Activated CD8-positive, alpha-beta memory T cell treated with anti-CD3 and anti-CD28 coated beads for 1 hour (primary cell): ENCODE measurements at places on chromosomes 3 and 15.

DNA sequence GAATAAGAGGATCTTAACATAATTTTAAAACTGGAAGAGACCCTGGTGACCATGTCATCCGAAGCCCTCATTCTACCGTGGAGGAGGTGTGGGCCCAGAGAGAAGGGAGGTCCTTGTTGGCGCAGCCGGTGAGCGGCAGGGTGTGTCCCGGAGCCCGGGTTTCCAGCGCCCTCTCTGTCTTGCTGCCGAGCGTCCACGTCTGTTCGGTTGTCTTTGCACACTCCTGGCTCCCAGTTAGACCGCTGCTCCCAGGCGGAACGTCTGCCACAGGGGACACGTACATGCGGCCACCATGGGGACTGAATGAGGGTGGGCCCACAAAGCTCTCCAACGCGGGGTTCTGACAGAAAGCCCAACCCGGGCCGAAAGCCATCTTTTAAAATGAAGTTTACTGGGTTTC, 6.6 kb upstream of the MUC4 start:
- no peak for DNase-seq

GRCh38 chr3:158506456-158506855, 64.5 kb upstream of the MLF1 start:
- no peak for DNase-seq

DNA sequence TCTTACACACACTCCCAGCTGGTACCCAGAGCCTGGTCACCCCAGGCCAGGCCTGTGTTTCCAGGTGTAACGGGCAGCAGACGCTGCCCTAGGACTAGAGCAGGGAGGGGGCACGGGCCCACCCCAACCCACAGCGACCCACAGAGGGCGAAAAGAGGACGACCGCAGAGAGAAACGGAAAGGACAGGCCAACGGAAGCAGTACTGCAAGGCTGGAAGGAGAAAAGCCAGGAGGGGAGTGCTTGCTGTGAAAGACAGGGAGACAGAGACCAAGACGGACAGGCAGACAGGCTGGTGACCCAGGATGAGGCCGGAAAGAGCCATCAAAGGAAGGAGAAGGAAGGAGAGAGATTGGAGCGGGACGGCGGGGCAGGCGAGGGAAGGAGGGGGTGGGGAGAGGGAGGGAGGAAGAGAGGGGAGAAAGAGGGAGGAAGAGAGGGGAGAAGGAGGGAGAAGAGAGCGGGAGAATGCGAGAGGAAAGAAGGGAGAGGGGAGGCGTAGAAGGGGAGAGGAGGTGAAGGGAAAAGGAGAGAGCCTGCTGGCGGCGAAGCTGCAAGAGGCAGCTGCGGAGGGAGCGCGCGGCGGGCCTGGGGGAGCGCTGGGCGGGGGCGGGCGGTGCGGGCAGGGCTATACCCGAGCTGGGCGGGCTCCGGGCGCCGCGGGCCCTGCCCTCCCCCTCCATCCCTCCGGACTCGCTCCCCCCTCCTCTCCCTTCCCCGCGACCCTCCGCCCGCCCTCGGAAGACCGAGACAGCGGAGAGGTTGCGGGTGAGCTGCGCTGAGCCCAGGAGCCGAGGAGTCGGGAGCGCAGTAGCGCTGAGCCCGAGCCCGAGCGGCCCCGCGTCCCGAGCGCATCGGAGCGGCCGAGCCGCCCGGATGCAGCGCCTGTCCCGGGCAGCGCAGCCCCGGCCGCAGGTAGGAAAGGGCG, at the start of gene SLC6A1:
SLC6A1 (plus strand) TSS at position 732 of the 926 bp plus-strand sequence. CDS start 24,464 bp downstream, outside the sequence.
- no peak for DNase-seq

- no peak for DNase-seq
Measured at GRCh38 chr3:29281344-29282241, 722 bp downstream of the RBMS3 start.

DNA sequence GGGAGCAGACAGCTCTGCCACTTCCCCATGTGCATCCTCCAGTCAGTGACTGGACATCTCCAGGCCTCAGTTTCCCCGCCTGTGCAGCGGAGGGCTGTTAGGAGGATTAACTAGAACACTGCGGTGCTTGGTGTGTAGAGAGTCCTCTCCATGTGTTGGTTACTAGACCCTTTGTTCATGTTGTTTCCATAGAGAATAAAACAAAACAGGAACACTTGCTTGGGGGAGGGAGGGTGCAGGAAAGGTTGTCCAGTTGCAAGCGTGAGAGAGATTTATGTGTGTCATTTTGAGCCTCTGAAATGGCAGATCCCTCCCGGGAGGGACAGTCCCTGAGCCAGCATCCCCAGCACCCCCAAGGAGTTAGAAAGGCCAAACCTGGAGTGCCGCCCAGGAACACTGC, 184.0 kb upstream of the LYSMD4 start:
- DNase-seq, result no peak

GRCh38 chr15:51004103-51004551, 90.6 kb downstream of the TNFAIP8L3 start:
- no peak for DNase-seq

DNA sequence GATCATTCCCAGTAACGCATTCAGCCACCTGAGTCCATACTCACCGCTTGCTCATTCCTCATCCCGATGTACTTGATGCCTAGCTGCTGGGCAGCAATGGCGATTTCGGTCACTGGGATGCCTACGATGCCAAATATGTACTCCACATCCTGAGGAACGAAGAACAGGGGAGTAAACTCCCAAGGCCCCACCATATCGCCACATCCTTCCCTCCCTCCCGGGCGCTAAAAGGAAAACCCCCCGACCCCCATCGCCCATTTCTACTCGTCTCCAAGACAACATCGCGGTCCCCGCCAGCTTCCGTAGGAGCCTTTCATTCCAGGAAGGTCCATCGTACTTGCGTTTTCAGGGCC, 347 bp downstream of the HACL1 start:
- no peak for DNase-seq

DNA sequence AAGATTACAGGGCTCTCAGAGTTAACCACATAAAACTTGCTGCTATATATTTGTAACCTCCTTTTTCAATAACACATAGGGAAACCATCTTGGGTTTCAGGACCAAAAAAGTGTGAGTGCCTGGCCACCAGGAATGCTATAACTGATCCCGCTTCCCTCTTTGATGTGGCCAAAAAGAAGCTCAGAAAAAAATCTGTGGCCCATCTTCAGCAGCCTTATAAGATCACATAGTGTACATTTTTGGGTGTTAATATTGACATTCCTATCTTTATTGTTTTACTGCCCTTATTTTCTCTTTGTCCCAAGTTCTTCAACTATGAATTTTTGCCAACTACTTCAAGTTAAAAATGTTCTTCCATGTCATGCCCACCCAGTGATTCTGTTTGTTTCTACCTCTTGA, 102.8 kb downstream of the LIPC start:
- DNase-seq, result no peak

DNA sequence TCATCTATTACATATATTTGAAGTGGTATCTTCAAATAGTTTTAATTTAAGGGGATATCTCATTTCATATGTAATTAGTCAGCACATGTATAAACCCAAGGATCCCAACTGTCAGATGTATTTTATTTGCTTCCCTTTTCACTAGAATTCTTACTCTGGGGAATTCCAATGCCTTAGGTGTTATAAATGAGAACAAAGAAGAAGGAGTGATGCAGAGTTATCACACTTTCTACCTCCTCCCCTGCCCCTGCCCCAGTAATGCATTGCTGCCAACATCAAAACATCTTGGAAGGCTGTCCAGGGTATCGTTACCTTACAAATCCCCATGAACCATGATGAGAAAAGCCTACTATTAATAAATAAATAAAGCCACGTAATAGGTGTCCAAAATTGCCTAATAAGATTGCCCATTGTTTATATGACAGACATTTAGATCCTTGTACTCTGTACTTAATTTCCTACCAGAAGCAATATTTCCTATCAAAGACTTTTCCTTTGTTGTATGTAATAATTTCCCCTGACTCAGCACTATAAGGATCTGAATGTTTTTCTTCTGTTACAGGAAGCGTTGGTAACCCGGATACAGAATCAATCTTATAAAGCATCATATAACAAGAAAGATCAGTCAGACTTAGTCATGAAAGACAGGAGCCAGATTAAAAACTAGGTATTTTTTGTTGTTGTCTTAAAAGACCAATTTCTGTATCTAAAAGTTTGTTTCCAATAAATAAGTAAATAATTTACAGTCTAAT, 38.8 kb downstream of the CBLB start:
- DNase-seq, result no peak

DNA sequence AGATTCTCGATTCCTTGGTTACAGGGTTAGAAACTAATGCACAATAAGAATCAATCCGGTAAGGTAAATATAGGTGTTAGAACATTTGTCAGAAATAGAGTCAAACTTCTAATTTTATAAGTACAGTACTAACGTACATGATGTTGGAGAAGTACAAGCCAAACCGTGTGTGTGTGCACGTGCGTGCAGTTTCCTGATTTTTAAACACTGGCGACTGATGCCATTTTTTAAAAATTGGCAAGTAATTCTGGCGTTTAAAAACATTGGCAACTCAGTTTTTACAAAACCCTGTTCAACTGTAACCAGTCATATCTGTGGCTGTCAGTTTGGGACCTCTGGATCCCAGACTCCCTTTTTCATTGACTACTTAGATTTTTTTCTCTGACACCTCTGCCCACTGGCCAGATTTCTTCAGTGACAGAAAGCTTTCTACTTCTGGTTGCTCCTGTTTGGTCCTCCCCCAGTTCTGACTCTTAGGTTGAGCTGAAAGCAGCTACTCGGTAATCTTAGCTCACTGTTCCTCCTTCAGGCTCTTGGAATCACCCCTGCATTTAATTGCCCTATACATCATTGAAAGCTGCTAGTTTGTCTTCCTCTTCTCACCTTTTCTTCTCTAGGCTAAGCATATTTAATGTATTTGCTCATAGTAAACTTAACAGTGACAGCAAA, 843 bp downstream of the ATG7 start:
- DNase-seq, result no peak

DNA sequence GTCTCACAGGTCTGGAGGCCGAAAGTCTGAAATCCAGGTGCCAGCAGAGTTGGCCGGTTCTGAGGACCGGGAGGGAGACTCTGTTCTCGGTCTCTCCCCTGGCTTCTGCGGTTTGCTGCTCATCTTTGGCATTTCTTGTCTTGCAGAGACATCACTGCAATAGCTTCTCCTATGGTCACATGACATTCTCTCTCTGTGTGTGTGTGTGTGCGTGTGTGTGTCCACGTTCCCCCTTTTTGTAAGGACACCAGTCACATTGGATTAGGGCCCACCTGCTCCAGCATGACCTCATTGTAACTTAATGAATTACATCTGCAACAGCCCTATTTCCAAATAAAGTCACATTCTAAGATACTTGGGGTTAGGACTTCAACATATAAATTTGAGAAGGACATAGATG, 12.4 kb upstream of the ATP10A start:
- no peak for DNase-seq

DNA sequence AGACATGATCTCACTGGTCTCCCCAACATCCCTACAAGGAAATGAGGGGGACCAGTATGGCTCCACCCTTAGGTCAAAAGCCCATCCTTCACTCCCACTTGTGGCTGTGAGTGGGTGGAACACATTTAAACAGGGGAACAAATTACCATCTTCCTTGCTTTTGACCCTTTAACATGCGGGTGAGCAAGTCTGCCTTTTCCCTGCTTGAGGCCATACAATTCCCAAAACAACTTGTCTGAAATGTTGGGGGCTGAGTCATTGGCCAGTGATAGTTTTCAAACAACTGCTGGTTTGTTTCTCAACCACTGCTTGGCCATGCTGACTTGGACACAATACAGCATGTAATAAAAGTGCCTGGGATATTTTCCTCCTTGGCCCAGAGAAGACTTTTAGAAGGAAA, 39.6 kb downstream of the COL8A1 start:
- no peak for DNase-seq
